ENCODE measurements at places on chromosomes 6 and 20. TPM values are rescaled to one million over a fixed set of nuclear protein-coding genes. Genes with fewer than 3 reads are reported as not detected.

The COL12A1 gene
- total RNA-seq = 1,107 TPM

The COL21A1 gene
- under 0.01 TPM for total RNA-seq

The ECT2L gene
- not detected for total RNA-seq

The CUL9 gene
- total RNA-seq = 27.7 TPM

The PSMB9 gene
- total RNA-seq = 59.6 TPM

The BTN2A1 gene
- total RNA-seq = 16.8 TPM

The ACTR5 gene
- total RNA-seq = 6.4 TPM

The SMOC2 gene
- 0.32 TPM for total RNA-seq

The CDYL gene
- 38.7 TPM for total RNA-seq

The INSM1 gene
- under 0.01 TPM for total RNA-seq

The ADGRF5 gene
- 0.86 TPM for total RNA-seq

The ACSS1 gene
- 3.5 TPM for total RNA-seq

GRCh38 chr6:71533939-71534379 is 245.3 kb downstream of the OGFRL1 start:
- peak; percentile 30 for DNase-seq

- no peak for DNase-seq
Measured at GRCh38 chr6:5990786-5991185, 15.9 kb downstream of the NRN1 start.

- no peak for DNase-seq
Measured at GRCh38 chr6:6803180-6803977, 214.9 kb downstream of the LY86 start.

GRCh38 chr6:33813990-33814985 is 10.5 kb upstream of the MLN start:
- no peak for DNase-seq

GRCh38 chr20:17636523-17637412 is 45.3 kb downstream of the RRBP1 start:
- no peak for DNase-seq

GRCh38 chr6:167663784-167664443 is 162.8 kb upstream of the AFDN start:
- DNase-seq = no peak

- DNase-seq = no peak
Measured at GRCh38 chr6:455006-455585, 63.5 kb downstream of the IRF4 start.

- no peak for DNase-seq
Measured at GRCh38 chr6:76481101-76481500, 408.6 kb upstream of the IMPG1 start.

- DNase-seq = no peak
Measured at GRCh38 chr6:139429580-139430145, 55.2 kb upstream of the CITED2 start.

DNA sequence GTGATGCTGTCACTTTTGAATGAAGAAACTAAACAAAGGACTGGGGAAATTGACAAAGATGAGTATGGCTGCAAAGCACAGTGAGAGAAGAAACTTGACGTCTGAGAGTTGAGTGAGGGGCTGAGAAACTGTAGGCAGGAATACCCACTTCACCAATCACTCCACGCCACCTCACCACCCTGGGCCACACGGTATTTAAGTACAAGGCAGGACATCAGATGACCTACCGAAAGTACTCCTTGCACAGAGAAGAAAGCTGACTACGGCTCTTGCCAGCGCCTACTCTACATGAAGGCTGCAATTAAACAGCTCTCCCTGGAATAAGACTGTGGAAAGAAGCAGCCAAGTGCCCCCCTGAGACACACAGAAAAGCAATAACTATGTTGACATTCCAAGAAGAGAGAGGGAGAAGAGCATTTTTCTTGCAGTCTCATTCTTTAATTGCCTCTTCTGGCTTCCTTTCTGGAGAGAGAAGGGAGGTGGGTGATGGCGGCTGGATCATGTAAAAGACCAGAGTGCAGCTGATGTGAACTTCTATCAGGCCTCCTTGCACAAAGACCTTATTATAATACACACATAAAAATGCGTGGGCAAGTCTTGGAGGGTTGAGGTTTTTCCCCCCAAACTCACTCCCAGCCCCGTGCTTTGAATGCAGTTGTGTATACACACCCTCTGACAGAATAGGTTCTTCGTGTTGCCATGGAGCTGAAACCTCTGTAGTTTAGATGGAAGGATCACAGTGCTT is 44.6 kb downstream of the HIVEP2 start:
- peak; percentile 67 for DNase-seq

DNA sequence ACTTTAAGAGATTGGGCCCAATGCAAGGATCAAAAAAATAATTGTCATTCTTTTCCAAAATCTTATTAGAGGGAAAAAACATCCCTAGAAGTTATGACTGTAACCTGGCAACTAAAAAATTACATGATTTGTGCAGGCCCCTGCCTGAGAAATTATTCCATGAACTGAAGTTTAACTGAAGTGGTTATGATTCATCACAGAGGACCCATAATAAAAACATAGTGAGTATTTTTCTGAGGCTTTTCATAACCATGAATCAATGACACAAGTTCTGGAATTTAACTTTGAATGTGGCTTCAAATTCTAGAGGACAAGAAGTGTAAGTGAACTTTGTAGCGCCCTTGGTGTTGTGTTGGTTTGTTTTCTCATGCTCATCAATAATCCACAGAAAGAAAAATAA is 31.1 kb upstream of the CARMIL1 start:
- peak; percentile 37 for DNase-seq

- peak; percentile 23 for DNase-seq
Measured at GRCh38 chr6:137853569-137854213, 13.4 kb upstream of the TNFAIP3 start.

- no peak for DNase-seq
Measured at GRCh38 chr6:71902261-71902660, 15.9 kb downstream of the RIMS1 start.

- peak; percentile 17 for DNase-seq
Measured at GRCh38 chr6:91575032-91575431, 988.2 kb upstream of the MAP3K7 start.

DNA sequence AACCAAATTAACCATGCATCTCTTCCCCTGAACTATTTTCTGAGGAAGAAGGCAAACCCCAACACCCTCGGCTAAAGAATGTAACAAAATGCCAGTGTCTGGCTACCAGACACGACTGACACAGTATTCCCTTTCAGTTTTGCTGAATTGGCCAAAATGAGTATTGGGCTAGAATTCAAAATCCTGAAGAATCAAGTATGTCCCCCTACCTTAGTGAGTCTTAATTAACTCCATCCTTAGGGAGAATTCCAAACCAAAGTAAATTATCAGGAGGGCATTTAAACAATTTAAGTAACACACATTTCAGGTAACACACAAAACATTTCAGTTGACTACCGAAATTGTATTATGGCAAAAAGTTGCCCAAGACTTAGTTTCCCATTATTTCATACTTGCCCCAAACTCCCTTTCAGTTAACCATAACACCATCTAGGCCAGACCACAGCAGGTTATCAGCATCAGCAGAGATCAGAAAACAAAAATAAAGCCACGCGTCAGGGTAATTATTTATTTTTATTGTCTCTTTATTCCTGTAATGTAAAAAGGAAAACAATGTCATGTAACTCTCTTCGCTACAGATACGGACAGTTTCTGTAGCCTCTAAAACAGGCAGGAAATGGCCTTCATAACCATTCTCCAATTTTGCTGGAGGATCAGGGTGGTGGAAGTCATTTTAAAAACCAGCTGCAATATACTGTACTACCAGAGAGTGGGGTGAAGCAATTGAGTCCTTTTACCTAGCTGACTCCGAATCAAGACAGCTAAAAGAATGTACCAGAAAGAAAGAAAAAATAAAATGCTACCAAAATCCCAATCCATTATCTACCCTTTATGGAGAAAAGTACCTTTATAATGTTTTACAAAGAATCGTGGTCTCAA is 1.9 kb downstream of the SNX5 start:
- peak; percentile 61 for DNase-seq

DNA sequence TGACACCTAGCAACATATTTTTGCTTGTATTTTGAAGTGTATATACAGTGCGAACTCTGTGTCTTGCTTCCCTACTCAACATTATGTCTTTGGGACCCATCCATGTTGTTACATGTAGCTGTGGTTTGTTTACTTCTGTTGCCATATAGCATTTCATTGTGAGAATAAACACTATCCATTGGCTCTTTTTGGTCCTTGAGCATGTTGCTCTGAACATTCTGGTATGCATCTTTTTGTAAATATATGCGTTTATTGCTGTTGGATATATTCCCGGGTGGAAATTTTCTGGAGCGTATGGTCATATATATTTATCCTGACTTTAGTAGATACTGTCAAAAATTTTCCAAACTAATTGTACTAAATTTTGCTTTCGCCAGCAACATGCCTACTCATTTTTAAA is 222.5 kb upstream of the SPTLC3 start:
- DNase-seq = no peak

GRCh38 chr6:118896339-118897136 is 2.6 kb downstream of the ASF1A start:
- peak; percentile 61 for DNase-seq

- DNase-seq = peak; percentile 48
Measured at GRCh38 chr6:152368751-152369624, 268.2 kb downstream of the SYNE1 start.

GRCh38 chr6:148443798-148444560 is 101.3 kb downstream of the SASH1 start:
- DNase-seq = no peak
